ENCODE measurements at places on chromosomes 7 and 10.

GRCh38 chr7:132825932-132826835 lies 249.9 kb upstream of the PLXNA4 start:
- DNase-seq, result no peak

GRCh38 chr7:26054386-26054785 lies 97.6 kb upstream of the NFE2L3 start:
- DNase-seq, result no peak

GRCh38 chr7:149109969-149110368 lies 16.2 kb downstream of the ZNF425 start:
- no peak for DNase-seq

DNA sequence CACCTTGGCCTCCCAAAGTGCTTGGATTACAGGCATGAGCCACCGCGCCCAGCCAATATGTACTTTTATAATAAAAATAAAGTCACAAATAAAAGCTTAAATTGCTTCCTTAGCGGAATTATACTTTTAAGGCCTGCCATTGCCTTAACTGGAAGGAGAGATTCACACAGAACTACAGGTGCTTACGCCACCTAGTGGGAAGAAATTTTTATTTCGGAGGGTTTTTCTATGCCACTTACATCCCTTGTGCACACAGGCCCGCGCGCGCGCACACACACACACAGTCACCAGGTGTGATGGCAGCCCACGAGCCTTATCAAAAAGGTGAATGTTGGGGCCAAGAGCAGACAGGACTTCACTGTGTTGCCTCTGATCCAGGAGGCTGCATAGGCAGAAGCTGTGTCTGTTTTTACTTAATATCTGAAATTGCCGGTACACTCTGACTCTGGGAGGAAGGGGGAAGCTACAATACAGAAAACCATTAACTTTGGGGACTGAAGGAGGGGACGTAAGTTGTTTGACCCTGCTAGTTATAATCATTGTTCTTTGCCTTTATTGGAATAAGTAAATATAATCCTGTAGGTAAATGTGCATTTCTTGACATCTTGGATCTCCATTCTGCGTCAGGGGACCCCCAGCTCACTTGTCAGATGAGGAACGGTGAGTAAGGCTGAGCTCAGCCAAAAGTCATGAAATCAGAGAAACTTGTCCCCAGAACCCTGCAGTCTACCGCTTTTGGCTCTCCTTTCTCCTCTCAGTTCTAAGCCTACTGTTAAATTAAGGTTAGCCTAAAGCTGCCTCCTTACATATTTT lies 87.1 kb downstream of the SLC16A9 start:
- peak; percentile 26 for DNase-seq

DNA sequence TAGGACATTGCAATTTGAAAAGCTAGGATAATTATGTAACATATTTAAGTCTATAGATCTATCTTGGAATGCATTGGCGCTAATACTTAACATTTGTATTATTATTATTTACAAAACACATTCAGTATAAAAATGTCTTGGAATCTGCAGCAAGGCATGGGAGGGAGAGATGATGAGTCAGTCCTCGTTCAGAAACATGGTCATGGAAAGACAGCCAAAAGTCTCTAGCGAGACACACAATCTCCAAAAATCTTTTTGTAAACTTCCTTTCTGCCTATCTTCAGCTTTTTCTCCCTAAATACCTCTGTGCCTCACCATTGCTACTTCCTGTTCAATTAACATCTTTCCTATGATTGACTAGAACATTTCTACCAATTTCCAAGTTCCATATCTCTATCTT lies 188.4 kb upstream of the CACNA2D1 start:
- DNase-seq, result no peak

DNA sequence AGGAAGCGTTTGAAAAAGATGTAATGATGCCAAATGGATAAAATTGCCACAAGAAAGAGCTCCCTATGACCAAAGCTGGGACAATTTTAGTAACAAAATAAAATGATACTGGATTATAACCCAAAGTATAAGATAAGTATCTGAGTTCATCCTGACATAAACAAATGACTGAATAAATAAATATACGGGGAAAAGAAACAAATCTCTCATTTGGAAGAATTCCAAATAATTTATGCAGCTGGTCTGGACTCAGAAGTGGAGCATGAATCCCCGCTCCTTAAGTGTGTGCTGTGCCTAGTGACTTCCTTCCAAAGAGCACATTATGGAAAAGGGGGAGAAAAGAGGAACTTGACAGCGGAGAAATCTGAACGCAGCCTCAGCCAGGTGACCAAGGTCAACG lies 186.2 kb downstream of the RAMP3 start:
- DNase-seq, result no peak

GRCh38 chr10:76735866-76736265 lies 901.7 kb downstream of the KCNMA1 start:
- no peak for DNase-seq

GRCh38 chr7:21336743-21337142 lies 91.1 kb upstream of the SP4 start:
- no peak for DNase-seq

DNA sequence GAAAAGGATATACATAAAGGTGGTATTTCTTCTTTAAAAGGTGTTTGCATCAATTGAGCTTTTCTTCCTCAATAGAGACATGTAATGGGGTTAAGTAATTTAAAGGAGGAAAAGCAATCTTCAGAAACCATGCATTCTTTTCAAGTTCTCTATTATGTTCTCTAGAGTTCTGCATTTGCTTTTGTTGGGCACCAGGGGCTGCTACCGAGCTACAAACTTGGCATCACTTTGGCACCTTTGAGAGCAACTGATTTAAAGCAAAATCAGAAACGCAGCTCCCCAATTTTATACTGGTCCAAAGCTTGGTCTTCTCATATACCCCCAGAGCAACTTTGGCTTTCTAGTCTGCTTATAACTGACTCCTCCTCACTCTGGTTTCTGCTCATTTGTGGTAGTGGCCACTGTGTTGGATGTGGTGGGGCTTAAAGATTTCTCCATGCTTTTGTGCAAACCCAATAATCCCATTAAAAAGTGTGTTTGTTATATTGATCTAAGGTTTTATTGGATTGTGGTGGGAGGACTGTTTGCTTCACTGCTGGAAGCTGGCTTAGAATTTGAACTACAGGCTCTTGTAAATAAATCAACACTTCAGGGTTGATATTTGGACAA lies 712.1 kb downstream of the PHTF2 start:
- peak; percentile 50 for DNase-seq

- no peak for DNase-seq
Observed at GRCh38 chr10:79191951-79192676, 123.3 kb downstream of the ZMIZ1 start.

- DNase-seq, result no peak
Observed at GRCh38 chr7:138610671-138611170, 90.4 kb downstream of the SVOPL start.

DNA sequence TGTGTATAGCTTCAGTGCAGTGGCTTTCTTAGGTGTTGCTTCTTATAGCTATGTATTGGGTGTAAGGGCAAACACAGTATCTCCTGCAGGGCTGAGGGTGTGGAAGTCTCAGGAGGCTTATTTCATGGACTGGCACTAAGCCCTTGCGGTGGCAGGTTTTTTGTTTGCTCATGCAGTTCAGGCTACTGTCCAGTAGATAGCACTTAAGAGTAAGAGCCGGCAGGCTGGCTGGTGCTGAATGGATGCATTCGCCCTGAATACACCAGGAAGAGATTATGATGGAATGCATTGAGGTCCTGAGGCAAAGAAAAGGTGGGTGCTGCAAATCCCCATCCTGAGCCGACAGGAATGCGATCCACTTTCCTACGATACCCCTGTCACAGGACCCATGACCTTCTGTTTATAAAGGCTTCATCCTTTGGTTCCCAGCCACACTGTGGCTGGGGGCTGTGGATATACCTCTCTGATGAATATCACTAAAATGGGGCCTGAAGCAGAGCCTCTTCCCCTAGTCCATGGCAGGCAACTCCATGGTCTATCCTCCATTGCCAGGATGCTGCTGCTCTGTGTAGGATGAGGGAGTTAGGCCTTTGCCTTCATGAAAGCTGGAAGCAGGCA lies 44.9 kb downstream of the ANXA8 start:
- peak; percentile 68 for DNase-seq

DNA sequence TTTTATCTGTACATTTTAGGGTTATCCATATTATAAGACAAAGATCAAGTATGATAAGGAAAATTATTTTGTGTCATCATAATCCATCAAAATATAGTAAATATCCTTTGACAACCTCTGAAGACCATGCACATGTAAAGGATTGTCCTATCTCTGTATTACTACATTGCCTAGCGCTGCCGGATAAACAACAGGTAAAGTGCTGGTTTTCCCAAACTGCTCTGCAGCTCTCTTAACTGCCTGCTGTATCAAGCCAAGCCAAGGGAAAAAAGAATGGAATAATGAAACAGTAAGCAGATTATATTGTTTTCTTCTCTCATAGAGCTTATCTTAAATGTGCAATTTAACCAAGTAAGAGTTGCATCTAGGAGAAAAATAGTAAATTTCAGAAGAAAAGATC lies 70.8 kb downstream of the PTF1A start:
- no peak for DNase-seq

DNA sequence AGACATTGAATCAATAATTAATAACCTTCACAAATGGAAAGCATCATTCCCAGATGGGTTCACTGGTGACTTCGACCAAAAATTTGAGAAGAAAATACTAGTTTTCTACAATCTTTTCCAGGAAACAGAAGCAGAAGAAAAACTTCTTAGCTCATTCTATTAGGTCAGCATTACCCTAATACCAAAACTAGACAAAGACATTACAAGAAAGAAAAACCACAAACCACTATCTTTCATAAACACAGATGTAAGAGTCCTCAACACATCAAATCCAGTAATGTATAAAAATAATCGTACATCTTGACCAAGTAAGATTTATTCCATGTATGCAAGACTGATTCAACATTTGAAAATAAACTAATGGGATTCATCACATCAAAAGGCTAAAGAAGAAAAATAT lies 64.0 kb upstream of the CDK1 start:
- no peak for DNase-seq

- no peak for DNase-seq
Observed at GRCh38 chr10:132927824-132928223, 14.5 kb downstream of the CFAP46 start.

- no peak for DNase-seq
Observed at GRCh38 chr10:77159538-77160110, 478.0 kb downstream of the KCNMA1 start.

DNA sequence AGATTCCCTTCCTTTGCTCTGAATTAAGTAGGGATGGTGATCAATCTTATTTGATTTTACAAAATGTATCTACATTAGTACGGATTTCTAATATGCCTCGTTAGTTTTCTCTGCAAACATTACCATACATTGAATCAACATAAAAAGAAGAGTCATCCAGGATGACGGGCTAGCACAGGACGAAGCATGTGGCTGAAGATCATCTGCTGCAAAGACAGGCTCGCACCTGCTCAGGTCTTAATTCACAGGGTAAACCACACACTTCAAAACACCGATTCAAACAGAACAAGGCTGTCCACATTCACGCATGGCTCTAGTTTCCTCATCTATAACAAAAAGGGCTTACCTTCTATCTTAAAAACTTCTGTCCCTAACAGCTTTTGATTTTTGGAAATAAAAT lies 323.0 kb downstream of the PARD3 start:
- DNase-seq, result no peak

- peak; percentile 43 for DNase-seq
Observed at GRCh38 chr7:158097453-158098124, 490.0 kb downstream of the PTPRN2 start.

DNA sequence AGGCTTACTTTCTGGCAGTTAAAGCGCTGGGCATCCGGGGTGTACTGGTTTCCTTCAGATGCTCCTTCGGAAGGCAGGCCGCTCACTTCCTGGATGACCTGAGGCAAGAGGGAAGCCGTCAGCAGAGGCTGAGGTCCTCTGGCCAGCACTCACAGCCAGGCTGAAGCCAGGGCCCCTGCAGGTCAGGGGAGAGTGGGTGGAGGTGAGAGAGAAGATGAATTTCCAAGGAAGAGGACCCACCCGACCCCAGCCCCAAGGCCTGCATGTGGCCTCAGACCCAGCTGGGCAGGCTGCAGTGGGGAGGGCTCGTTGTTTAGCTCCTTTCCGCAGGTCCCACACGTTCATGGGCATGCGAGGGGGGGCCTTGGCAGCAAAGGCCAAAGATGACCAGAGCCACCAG lies 71.3 kb downstream of the VWA2 start:
- DNase-seq, result no peak

DNA sequence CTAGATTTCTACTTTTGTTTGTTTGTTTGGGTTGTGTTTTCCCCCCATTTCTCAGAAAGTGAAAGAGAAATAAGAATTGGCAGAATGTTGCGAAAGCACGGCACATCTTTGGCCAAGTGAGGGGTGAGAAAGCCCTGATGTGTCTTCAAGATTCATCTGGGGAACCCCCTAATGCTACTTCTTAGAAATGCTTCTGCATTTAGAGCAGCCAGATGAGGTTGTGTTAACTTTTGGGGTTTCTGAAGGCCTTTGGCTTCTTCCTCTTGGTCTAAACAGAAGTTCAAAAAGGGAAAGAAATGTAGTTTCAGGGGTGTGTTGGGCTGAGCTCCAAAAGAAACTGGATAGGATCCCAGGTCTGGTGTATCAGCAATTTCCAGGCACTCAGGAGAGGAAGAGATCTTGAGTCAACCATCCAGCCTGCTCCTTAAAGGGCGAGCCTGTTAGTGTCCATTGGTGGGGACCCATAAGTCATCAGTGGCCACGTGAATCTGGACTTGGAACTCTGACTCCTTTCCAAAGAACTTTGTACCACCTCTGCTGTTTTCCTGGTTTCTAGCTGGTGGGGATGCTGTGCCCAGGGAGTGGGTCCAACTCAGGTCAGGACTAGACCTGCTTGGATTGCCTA lies 6.5 kb downstream of the DUSP5 start:
- DNase-seq, result no peak

DNA sequence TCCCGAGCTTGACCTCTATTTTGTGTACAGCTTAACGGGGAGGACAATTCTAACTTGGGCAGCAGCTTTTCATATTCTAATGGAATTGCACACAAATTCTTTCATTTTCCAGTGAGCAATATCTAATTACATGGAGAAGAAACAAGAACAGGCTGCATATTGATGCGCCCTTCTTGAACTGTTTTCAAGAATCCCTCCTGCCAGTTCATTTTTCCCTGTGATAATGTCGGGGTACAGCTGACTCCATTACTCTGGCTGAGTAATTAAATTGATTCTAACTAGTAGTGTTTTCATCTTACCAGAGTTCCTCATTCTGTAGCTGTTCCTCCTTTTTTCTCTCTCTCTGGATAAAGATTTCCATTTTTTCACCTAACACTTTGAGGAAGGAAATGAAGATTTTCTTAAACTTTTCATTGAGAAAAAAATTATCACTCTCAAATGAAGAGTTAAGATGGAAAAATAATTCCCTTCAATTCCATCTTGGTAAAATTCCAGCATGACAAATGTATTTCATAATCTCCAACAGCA lies 190.9 kb downstream of the FANK1 start:
- no peak for DNase-seq

GRCh38 chr10:110751850-110752249 lies 107.7 kb downstream of the RBM20 start:
- DNase-seq, result no peak

DNA sequence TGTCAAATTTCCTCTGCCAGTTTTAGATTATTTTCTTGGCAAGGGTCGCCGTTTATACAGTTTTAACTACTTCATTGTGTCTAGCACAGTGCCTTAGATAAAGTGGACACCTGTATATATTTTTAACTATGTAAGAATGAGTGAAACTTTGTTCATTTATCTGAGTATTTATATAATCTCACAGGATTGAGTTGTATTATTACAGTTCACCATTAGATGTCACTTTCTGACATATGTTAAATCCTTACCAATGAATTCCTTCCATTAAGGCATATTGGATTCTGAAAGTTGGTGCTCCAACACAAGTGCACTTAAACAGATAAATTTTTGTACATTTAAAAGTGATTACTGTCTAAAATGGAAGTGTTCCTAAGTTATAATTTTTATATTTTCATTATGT lies 43.0 kb downstream of the ZMYND11 start:
- no peak for DNase-seq

GRCh38 chr10:73215749-73216148 lies 31.3 kb downstream of the DNAJC9 start:
- no peak for DNase-seq
